ENCODE measurements at places on chromosomes 5 and 9.

- DNase-seq = no peak
Measured at GRCh38 chr5:100768221-100768620, 134.9 kb downstream of the ST8SIA4 start.

DNA sequence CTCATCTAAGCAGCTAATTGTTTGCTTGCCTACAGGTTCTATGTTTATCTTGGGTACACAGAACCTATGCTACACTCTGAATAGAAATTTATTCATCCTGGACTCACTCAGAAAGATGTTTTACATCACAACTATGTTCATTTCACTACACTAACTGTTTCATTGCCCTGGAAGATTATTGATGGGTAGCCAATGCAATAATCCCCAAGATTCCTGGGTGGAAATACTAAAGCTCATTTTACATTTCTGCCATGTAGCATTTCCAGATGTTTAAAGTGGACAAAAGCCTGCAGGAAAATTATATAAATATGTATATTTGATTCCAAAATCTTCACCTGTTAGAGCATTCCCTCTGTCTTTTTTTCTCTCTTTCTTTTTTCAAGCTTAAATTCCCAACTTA, 51.9 kb upstream of the IL7R start:
- no peak for DNase-seq

DNA sequence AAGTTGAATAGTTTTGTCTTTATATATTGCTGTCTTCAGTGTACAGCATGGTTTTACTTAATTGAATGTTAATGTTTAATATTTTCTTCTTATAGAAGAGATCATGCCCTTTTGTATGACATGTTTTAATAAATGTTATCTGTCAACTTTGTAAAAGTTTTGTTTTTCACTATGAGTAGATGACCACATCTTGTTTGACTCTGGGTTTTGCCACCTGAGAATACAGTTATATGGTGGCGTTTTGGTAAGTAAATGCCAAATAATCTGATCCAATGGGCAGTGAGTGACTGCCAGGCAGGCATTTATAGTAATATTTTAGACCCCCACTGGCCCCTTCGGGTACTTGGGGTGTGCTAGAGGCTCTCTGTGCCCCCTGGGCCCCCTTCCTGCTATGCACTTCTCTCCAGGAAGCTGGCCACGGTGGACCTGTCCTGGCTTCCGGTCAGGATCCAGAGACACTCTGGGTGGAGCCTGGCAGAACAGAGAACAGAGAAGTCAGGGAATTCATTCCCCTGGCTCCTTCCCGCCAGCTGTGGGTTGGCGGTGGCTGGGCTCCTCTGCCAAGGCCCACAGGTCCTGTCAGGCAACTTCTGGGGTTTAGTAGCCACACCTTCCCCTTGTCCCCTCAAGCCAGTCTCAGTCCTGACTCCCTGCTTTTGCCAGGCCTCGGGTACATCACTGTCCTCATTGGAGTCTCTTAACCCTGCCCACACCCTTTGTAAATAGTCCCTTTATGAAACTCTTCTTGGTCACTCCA, 22.2 kb upstream of the ZBTB34 start:
- DNase-seq = no peak

DNA sequence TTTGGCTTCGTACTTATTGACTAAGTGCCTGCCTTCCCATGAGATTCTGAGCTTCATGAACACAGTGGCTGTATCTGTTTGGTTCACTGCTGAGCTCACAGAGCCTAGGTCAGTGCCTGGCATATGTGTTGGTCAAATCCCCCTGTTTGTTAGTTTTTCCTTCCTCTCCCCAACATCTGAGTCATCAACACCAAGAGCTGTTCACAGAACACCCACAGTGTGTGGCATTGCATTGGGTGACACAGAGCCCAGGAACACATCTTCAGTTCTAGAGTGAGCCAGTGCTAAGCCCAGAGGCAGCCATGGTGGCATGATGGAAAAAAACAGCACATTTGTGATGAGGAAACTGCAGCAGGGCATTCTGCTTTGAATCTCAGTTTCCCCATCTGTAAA, 294.6 kb downstream of the SEC61B start:
- DNase-seq = no peak

DNA sequence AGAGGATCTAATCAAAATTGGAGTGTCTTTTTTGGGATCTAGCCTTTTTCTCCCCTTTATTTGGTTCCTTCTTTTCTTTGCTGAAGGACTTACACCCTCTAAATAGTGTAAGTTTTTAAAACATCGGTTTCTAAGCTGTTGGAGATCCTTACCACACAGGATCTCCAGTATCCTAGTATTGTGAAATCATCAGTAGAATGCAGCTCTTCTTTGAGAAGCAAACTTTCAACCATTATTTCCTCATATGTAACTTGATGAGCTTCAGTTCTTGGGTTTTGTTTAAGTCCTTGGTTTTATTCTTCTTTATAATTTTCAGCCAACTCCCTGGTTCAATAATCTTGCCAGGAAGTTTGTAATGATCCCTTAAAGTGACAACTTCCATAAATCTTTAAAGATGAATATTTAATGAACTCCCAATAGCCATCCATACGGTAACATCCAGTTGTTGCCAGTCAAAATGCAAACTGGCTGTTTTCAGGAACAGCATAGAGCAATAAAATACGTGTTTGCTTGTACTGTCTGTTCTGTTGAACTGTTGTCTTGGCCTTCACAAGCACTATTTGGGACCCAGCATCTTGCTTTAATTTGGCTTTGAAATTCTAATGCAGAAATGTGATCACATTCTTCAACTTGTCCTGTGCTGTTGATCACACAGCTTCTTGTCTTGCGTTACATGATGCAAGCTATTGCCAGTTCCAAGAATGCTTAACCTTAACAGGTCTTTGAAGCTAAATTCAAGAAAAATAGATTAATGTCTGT, 34.8 kb upstream of the TTC23L start:
- no peak for DNase-seq

DNA sequence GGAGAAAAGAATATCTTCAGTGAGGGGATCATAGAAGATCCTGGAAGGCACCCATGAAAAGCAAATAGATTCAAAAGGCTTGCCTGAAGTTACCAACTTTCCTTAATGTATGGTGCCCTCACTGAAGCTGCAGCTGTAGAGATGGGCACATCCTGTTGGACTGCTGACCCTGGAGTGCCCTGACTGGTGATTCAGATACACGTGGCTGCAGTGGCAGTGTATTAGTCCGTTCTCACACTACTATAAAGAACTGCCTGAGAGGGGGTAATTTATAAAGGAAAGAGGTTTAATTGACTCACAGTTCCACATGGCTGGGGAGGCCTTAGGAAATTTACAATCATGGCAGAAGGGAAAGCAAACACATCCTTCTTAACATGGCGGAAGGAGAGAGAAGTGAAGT, 80.3 kb downstream of the OSMR start:
- no peak for DNase-seq

GRCh38 chr5:139488260-139488659, 5.7 kb upstream of the STING1 start:
- DNase-seq = no peak

DNA sequence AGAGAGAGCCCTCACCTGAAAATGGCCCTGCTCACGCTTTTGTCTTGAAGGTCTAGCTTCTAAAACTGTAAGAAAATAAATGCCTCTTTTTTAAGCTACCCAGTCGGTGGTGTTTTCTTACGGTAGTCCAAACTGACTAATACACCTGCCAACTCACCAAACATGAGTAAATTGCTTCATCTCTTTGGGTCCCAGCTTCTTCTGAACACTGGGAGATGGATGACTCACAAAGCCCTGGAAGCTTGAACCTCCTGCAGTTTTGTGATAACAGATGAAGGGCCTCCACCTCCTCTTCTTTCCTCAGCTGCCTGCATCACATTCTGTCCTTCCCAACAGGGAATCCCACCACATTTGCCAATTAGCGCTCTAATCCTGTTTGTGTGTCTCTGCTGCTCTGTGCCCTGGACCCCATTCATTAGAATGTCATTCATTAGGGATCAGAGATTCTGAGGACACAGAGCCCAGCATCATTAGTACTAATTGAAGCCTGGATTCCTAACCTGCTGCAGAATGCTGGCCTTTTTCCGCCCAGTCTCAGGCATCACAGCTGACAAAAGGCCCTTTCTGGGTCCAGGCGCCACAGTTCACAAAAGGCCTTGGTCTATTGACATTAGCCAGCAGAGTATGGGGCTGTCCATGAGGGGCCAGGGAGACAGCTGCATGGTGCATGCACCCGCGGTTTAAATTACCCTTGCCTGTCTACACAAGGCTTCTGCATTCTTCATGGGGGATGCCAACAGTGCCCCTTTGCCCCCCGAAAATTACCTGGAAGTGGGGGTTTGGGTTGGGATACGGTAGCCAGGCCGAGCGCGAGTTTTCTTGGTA, 349.3 kb downstream of the SEMA5A start:
- no peak for DNase-seq
